Posterior vena cava (tissue), 2 donors: ENCODE measurements at places on chromosomes 1 and 21. TPM values are rescaled to one million over a fixed set of nuclear protein-coding genes. Genes with fewer than 3 reads are reported as not detected.

The LRRIQ3 gene
- total RNA-seq, result 0.37 TPM

The ARHGEF2 gene
- 138 TPM for total RNA-seq

The WDR64 gene
- total RNA-seq, result not detected

The TEDDM1 gene
- not detected for total RNA-seq

The DPM3 gene
- 53.1 TPM for total RNA-seq

The RIPPLY3 gene
- total RNA-seq, result not detected

The HES3 gene
- total RNA-seq, result not detected

The PROK1 gene
- 0.32 TPM for total RNA-seq

The FCRLA gene
- 0.19 TPM for total RNA-seq

The GJA4 gene
- 26.8 TPM for total RNA-seq

The LIN28A gene
- total RNA-seq, result not detected

The ADGRB2 gene
- total RNA-seq, result 3.8 TPM

The C8B gene
- total RNA-seq, result not detected

The CFHR3 gene
- 0.38 TPM for total RNA-seq

The KCNE2 gene
- not detected for total RNA-seq

The KIF26B gene
- 0.65 TPM for total RNA-seq

The UMODL1 gene
- total RNA-seq, result not detected

The IFI16 gene
- total RNA-seq, result 99.0 TPM

The PHF13 gene
- 11.6 TPM for total RNA-seq

The LYPD8 gene
- total RNA-seq, result not detected

The ANKRD45 gene
- 0.42 TPM for total RNA-seq

The DDAH1 gene
- total RNA-seq, result 31.8 TPM
